CD4-positive, alpha-beta T cell treated with Interleukin-6 at 100 ng/mL for 8 hours (primary cell): ENCODE measurements at places on chromosomes 13 and 19.
A peak's percentile ranks its signal among the peaks of the same experiment; 100 is the strongest.

DNA sequence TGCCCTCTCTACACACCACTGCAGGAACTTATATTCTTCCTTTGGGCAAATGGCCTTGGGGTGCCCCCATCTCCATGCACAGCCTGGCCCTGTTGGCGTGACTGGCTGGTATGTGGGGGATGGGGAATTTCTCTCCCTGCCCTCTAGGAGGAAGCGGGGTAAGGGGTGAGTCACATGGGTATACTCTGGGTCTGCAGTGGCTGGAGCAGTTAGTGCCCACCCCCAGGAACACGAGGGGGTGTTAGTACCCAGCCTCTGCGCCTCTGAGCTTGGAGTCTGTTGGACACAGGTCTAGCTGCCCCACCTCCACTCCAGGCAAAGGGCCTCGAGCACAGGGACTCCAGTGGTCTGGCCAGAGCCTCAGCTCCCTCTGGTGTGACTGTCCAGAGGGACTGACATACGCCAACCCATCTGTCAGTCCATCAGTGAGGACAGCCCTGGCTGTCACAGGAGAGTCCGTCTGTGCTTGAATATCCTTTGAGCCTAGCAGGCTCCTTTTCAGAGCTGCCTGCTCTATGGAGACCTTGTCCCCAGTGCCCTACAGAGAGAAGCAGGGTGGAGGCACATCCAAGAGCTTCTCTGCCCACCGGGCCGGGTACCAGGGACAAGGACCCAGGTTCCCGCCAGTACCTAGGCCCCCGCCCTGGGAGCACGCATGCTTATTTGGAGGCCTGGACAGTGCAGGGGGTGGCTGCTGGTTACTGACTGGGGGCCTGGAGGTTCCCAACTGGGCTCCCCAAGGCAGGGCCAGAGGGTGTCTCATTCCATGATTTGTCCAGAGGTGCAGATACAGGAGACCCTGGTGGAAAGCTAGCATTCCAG lies 66.6 kb downstream of the CHST8 start:
- no peak for DNase-seq

DNA sequence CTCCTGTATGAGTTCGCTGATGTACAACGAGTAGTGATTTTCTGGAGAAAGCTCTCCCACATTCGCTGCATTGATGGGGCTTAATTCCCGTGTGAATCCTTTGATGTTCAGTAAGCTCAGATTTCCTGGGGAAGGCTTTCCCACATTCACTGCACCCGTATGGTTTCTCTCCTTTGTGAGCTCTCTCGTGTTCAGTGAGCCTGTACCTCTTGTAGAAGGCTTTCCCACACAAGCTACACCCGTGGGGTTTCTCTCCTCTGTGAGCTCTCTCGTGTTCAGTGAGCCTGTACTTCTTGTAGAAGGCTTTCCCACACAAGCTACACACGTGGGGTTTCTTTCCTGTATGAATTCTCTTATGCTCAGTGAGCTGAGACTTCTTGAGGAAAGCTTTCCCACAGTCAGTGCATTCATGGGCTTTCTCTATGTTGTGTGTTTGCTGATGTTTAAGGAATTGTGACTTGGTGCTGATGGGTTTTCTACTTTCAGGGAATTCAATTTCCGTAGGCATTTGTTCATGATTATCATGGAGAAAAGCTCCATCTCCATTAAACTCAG lies 3.5 kb upstream of the ZNF577 start:
- no peak for DNase-seq

DNA sequence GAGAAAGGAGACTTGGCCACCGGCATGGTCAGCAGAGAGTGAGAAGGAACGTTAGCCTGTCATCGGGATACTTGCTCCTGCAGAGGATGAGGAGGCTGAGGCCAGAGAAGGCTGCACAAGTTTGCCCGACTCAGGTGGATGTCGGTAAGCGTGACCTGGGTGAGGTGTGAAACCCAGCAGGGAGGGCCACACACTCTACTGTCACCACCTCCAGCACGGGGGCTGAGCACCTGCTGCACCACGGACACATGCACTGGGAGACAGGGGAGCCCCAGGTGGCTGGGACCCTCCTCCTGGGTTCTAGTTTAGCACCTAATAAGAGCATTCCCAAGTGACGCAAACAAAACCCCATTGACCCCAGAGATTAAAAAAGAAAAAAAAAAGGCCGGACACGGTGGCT lies 17.3 kb downstream of the MLLT1 start:
- no peak for DNase-seq

DNA sequence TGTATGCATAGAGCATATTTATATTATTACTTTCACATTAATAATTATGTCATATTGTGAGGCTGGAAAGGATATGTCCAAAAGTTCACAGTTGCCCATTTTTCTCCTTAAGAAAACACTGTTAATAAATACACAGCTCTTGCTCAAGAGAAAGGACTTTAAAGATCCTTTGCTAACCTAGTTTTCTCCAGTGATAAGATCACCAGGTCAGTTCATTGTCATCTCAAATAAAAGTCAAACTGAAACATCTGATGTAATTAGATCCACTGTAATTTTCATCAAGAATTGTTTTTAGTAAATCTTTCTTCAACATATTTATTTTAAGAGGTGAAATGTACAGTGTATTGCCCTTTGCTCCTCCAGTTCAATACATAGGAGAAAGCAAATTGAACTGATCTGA lies 82.8 kb upstream of the KLHL1 start:
- no peak for DNase-seq

GRCh38 chr19:35216016-35216832 lies 12.3 kb downstream of the FAM187B start:
- no peak for DNase-seq

- no peak for DNase-seq
Observed at GRCh38 chr19:46950526-46951170, 69.0 kb upstream of the NPAS1 start.

DNA sequence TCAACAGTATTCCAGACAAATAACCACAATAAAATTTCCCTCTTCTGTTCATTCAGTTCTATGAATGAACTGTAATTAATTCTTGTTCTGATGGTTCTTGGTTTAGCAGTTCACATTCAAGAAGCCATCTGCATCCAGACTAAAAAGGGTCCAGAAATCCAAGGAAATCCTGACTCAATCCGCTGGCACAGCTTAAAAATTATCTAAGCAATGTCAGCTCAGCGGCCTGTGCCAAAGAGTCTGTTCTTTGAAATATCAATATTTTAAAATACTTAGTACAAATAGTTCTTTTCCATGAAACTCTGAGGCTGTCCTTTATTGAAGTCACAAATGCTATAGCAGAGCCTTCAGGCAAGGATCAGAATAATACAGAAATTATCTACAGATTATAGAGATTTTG lies 57.2 kb downstream of the DHRS12 start:
- no peak for DNase-seq

GRCh38 chr13:84684048-84684662 lies 801.9 kb upstream of the SLITRK1 start:
- DNase-seq: no peak

DNA sequence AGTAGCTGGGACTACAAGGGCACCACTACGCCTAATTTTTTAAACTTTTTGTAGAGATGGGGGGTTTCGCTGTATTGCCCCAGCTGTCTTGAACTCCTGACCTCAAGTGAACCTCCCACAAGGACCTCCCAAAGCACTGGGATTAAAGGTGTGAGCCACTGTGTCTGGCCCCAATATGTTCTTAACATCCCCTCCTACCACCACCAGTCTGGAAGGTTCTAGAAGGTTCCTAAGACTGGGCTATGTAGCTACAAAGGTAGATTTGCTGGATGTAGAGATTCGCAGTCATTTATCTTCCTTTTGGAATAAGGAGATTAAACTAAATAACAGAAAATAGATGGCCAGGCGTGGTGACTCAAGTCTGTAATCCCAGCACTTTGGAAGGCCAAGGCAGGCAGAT lies 5.3 kb downstream of the HSD17B14 start:
- DNase-seq: no peak

GRCh38 chr13:112158961-112159360 lies 92.0 kb downstream of the SOX1 start:
- no peak for DNase-seq

DNA sequence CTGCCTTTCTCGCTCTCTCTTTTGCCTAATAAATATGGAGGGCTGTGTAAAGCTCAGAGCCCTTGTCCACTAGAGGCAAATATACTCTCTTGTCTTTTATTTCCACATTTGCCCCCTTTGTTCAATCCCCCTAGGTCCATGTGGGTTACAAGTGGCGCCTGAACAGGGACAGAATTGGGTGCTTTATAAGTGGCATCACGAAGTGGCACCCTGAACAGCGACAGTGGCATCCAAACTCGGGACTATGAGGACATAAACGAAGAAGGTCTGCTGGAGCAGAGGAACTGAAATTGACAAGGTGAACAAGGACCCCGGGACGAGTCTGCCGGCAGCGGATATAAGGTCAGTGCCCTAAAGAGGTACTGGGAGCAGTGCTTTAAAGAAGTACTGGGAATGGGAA lies 4.3 kb upstream of the ZNF610 start:
- DNase-seq: no peak

- DNase-seq: no peak
Observed at GRCh38 chr13:22945321-22946226, 235.2 kb upstream of the SGCG start.

DNA sequence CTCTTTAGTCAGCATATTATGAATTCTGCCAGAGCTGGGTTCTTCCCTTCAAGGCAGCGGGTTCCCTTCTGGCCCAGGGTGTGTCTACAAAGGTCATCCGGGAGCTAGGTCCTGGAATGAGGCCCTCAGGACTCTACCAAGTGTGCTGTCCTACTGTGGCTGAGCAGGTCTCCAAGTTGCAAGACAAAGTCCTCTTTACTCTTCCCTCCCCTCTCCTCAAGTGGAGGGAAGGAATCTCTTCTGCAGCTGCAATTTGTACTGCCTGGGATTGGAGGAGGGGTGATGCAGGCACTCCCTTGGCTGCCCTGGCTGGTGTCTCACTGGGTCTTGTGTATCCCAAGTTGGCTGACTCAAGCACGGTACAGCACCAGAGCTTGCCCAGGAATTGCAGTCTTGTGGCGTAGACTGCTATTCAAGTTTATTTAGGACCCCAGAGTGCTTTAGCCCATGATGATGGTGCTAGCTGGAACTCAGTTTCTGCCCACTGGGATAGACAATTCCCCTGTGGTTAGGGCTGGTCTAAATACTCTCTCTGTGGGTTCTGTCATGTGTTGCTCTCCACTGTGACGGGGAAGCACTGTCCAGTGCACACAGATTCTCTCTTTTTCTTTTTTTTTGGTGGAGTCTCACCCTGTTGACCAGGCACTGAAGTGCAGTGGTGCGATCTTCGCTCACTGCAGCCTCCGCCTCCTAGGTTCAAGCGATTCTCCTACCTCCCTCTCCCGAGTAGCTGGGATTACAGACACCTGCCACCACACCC lies 28.5 kb downstream of the RFC3 start:
- DNase-seq: no peak

DNA sequence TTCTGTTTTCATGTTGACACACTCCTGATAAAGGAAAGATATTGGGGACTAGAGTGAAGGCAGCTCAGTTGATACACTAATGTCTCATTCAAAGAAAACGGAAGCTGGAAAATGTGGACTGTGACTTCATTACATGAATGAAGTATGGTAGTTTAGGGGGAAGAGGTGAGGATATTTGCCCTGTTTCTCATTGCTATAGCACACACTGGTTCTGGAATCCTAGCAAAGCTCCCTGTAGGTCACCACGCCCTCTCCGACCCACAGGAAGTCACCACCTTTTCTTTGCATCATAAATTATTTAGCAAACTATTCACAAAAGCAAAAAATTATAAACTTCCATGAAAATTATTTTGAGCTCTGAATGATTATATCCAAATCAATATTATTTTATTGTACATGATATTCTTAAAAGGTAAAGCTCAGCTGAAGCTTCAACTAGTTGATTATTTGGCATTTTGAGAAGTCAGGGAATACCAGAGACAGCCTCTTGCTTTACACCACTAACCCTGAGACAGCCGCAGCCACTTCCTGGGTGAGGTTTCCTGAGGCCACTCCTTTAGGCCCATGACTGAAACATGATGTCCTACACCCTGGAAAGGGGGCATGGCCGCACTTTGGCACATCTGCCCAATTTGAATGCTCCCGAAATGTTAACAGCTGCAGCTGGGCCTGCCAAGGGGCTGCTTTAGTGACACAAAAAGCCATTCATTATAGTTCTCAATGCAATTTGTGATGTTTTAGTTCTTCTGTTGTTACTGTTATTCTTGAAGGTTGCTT lies 50.0 kb upstream of the WDFY2 start:
- DNase-seq: peak; percentile 32

GRCh38 chr13:110280231-110280813 lies 26.6 kb downstream of the COL4A1 start:
- DNase-seq: no peak

- no peak for DNase-seq
Observed at GRCh38 chr19:23779645-23780044, 21.0 kb upstream of the ZNF681 start.

GRCh38 chr19:16938211-16938610 lies 49.4 kb downstream of the F2RL3 start:
- DNase-seq: no peak

DNA sequence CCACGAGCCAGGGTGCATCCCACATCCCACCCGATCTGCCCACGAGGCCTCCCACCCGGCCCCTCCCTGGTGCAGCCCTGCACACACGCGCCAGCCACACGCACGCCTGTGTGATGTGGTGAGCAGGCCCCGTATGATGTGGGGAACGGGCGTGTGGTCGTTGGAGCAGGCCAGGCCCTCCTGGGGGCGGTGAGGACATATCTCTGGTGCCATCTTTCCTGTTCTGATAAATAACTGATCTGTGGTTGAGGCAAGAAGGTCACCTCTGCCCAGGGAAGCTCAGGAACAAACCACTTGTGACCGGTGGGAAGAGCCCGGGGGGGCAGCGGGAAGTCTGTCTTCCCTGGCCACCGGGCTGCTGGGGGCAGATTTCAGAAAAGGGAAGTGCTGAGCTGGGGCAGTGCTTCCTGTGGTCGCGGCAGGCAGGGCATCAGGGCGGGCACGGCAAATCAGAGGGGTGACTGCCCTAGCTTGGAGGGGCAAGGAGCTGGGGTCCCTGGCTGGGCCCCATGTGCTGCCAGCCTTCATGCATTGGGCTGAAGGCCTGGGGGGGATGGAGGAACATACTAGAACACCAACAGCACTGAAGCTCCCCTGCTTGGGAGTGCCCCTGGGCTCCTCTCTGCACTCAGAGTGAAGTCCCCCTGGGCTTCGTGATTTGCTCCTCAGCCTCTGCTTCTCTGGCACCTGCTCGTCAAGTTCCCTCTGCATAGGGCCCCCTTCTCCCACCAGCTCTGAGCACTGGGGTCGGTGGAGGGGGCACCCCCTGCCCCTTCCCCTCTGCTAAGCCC lies 35.2 kb upstream of the SLC7A10 start:
- DNase-seq: no peak

DNA sequence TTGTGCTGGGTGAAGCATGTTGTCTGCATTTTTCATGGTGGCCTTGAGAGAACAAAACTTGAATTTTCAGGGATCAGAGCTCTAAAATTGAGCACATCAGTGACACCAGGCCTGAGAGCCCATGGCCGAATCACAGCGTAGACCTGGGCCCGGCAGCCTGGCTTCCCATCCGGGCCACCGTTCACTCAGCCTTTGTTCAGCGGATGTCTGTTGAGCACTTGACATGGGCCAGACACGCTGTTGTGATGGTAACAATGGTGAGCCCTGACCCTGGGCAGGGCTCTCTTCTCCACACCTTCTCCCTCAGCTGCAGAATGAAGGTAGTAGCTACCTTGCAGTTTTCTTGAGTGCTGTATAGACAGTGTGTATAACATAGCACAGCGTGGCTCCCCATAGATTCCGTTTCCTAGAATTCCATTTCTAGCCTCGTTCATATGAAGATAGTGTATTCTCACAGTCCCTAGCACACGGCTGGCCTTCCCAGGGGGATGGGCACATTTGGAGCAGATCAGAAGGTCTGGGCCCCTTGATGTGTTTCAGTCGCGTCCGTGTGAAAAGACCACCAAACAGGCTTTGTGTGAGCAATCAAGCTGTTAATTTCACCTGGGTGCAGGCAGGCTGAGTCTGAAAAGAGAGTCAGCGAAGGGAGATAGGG lies 75.3 kb downstream of the RAB20 start:
- DNase-seq: no peak
